ENCODE measurements at places on chromosomes 1 and 21. TPM values are rescaled to one million over a fixed set of nuclear protein-coding genes. Genes with fewer than 3 reads are reported as not detected.

The CDKN2C gene
- 3.9 TPM for polyA plus RNA-seq

GRCh38 chr1:36717431-36717830 lies 234.7 kb upstream of the CSF3R start:
- DNase-seq: no peak

The SYF2 gene
- 78.6 TPM for polyA plus RNA-seq

DNA sequence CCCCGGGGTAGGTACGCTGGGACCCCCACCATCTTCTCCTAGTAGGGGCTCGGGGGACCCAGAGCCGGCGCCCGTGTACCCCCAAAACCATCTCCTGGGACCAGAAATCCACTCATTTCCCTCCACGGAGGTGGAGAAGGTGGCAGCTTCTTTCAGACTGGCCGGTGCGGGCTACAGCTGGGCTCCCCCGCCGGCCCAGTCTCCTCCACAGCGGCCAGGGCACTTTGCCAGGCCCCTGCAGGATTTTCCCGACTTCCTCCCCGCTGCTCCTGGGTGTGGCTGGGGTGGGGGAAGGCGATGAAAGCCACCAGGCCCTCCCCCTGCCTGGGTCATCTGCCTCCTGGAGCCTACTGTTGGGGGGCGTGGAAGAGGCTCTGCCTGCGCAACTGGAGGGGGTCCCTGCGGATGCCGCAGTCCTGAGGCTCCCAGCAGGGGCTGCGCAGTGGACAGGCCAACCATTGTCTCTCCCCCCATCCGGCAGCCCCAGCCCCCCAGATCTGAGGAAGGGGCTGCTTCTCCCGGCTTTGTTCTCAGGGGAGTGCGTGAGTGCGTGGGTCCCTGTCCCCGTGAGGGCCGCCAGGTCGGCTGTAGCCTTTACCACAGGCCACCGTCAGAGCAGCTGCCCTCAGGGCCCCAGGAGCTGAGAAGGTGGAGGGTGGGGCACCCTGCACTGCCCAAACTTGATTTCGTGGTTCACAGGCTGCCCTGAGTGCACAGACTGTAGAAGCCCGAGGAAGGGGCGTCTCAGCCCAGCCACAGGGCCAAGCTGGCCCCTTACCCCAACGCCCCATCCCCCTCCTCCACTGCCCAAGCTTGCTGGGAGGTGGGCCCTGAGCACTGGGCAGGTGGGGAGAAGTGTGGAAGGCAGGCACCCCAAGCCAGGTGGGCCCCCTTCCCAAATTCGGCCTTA lies 1.3 kb downstream of the AGRN start:
- DNase-seq: no peak

The PCP4 gene
- polyA plus RNA-seq: not detected

GRCh38 chr1:33337441-33337840 lies 16.5 kb upstream of the A3GALT2 start:
- no peak for DNase-seq

The HEYL gene
- not detected for polyA plus RNA-seq

DNA sequence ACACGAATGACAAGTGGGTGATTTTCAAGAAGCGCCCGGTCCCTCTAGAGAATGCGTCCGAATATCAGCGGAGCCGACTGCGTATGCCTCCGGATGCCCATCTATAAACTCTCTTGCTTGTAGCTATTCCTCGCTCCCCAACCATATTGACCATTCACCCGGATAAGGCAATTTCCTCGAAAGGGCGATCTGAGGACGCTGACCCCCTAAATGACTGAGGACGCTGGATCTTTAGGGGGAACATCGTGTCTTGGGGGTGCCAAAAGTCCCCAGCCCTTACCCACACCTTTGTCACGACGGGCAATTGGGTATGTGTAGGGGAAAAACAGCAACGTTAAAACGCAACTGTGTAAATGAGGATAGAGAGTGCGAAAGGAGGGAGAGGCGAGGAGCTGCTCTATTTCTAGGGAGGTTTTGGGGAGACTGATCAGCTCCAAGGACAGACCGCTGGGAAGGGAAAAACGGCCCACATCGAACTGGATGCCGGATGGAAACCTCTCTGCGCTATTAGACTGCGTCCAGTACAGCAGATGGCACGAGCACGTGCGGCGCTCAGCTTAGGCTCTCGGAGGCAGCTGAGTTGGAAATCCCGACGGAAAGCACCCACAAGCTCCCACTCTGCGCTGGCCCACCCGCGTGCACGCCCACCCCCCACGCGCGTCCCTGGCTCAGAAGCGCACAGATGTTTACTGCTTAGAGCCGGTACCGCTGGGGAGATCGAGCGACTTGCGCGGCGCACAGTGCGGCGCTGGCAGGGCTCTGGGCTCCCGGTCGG lies 2.9 kb upstream of the PRRX1 start:
- DNase-seq: no peak

The TRAPPC10 gene
- polyA plus RNA-seq: 22.8 TPM

The ADGRL2 gene
- polyA plus RNA-seq: not detected

GRCh38 chr1:46480959-46481646 lies 8.5 kb upstream of the DMBX1 start:
- DNase-seq: no peak

GRCh38 chr21:44699502-44700001 lies 2.6 kb downstream of the KRTAP10-12 start:
- no peak for DNase-seq

The IL19 gene
- polyA plus RNA-seq: not detected

DNA sequence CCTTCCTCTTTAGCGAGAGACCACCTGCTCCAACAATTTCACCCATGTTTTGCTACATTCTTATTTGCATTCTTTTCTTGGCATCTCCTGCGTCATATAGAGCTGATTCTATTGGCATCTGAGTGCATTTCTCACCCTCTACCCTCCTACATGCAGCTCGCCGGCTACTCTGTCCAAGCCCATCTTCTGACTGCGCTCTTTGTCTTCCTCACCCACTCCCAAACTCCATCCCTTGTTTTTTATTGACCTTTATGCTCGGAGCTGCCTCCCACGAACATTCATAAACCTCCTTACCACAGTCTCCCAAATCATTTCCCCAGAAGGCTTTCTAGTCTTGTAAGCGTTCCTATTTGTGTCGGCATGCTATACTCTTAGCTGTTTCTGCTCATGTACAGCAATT lies 33.6 kb upstream of the FMN2 start:
- no peak for DNase-seq
